Type B pancreatic cell (in vitro differentiated cells): ENCODE measurements at places on chromosomes 1 and 21. TPM values are rescaled to one million over a fixed set of nuclear protein-coding genes. Genes with fewer than 3 reads are reported as not detected.

Gene CAP1
- 210 and 274 TPM in 2 replicates for total RNA-seq

Gene LAPTM5
- total RNA-seq = 0.24 and 0.29 TPM in 2 replicates

Gene PRAMEF12
- total RNA-seq = not detected in 2 replicates

Gene RXRG
- 0.98 and 5.8 TPM in 2 replicates for total RNA-seq

Gene FCRL2
- not detected in 2 replicates for total RNA-seq

Gene TNNT2
- 21.3 and 63.9 TPM in 2 replicates for total RNA-seq

Gene NR1I3
- total RNA-seq = not detected in 2 replicates

Gene MAB21L3
- total RNA-seq = 0.40 TPM in 1 of 2 replicates, not detected in the other

Gene RXFP4
- total RNA-seq = not detected in 2 replicates

Gene CDC42
- 238 and 301 TPM in 2 replicates for total RNA-seq

Gene NHLH1
- 0.48 and 2.2 TPM in 2 replicates for total RNA-seq

Gene ZMYND12
- total RNA-seq = 1.5 and 1.8 TPM in 2 replicates

Gene KRTAP26-1
- total RNA-seq = not detected in 2 replicates

Gene AMY1A
- not detected in 2 replicates for total RNA-seq

Gene CFAP45
- 1.0 and 2.8 TPM in 2 replicates for total RNA-seq

Gene TNFRSF14
- 4.2 and 8.5 TPM in 2 replicates for total RNA-seq

Gene HFM1
- 1.5 and 7.1 TPM in 2 replicates for total RNA-seq
